SW480 (cell line): ENCODE measurements at places on chromosomes 2 and 18.

DNA sequence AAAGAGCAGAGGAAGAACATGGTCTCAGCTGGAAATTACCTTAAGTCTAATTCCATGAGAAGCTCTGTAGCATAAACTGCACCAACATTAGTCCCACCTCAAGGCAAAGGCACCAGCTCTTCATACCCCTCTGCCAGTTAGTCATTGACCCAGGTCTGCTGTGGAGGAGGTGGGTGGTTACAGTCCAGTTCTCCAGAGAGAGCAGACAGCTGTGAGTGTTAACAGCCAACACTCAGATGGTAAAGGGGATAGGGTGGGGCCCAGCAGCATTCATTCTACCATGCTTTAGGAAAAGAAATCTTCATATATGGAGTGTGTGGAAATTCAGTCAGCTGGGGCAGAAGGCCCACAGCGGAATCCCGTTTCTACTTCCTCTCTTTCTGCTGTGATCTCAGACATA is 159.7 kb upstream of the FBXO11 start:
- no peak for DNase-seq

DNA sequence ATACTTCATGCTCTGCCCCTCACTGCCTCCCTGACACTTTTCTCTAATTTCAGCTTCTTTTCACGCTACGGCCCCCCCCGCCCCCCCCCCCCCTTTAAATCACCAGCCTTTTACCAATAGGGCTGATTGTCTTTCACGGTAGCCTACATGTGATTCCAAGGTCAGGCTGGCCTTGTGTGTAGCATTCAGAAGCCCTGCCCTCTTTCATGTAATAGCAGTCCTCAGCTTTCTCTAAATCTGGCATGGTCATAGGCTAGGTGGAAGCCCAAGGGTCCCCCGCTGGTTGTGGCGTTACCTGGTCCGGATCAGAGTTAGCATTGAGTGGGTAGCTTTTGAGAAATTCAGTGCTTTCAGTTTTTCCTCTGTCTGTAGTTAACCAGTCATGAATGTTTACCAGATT is 281.8 kb downstream of the ALPK2 start:
- no peak for DNase-seq

GRCh38 chr2:84057917-84058560 is 401.0 kb downstream of the SUCLG1 start:
- DNase-seq, result no peak

- peak; percentile 39 for DNase-seq
Measured at GRCh38 chr2:179422037-179422643, 157.5 kb upstream of the SESTD1 start.

DNA sequence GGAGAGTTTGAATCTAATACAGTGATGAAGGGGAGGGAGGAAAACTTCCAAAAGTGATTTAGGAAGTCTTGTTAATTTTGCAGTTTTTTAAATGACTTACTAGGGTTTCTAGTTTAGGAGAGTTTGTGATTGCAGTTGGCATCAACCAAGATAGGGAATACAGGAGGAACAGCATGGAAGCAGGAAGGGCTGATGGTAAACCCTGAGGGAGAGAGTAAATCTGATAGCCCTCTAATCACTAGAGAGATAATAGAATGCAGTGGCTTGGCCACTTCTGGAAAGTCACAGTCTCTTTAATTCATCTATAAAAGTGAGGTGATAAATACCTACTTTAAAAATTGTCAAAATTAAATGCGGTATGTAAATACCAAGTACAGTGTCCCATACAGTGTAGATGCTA is 5.6 kb downstream of the YPEL5 start:
- DNase-seq, result no peak

DNA sequence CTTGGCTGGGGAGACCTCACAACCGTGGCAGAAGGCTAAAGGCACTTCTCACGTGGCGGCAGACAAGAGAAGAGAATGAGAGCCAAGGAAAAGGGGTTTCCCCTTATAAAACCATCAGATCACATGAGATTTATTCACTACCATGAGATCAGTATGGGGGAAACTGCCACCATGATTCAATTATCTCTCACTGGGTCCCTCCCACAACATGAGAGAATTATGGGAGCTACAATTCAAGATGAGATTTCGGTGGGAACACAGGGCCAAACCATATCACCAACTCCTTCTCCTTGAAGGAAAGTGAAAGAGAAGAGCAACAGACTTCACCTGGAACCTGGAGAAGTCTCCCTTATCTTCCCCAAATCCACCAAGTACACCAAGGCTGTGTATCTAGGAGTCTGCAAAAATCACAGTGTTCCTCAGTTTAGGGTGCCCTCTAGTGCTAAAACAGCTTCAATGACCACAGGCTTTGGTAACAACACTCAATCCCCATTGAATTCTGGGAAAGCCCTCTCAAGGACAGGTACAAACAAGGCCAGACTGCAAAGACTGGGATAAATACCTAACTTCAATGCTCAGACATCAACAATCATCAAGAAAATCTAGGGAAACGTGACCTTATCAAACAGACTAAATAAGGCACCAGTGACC is 148.8 kb upstream of the SRD5A2 start:
- peak; percentile 58 for DNase-seq

GRCh38 chr2:19674051-19675002 is 227.5 kb downstream of the TTC32 start:
- DNase-seq, result no peak

DNA sequence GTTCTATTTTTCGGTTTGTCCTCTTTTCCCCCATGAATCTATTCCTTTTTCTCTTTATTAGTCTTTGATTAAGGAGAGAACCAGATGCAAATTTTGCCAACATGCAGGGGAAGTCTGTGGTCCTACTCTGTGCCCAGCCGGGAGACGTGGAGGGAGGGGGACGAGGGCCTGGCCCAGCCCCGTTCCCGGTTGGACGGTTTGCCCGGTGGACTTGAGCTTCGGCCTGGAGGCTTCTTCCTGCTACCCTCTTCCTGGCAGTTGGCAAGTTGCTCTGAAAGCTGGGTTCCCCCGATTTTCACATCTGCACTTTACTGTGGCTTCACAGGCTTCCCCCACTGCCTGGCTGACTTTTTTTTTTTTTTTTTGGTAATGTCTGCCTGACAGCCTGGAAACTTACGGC is 39.3 kb upstream of the GBX2 start:
- no peak for DNase-seq

GRCh38 chr2:108115868-108116267 is 123.9 kb upstream of the SULT1C3 start:
- no peak for DNase-seq

DNA sequence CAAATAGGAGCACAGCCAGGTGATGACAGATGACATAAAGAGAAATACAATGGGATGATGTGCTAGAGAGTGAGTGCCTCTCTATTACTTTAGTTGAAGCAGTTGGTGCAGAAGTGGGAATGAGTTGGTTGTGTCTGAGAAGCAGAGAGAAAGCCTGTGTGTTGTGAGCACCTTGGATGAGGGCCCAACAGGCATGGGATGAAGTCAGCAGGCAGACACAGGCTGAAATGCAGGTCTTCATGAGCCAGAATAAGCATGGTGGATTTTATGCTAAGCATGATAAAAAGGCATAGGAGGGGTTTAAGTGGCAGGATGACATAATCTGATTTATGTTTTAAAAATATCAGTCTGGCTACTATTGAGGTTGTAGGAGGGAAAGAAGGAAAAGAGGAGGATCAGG is 71.5 kb downstream of the KLHL14 start:
- DNase-seq, result no peak
